ENCODE measurements at places on chromosomes 5 and 9.

DNA sequence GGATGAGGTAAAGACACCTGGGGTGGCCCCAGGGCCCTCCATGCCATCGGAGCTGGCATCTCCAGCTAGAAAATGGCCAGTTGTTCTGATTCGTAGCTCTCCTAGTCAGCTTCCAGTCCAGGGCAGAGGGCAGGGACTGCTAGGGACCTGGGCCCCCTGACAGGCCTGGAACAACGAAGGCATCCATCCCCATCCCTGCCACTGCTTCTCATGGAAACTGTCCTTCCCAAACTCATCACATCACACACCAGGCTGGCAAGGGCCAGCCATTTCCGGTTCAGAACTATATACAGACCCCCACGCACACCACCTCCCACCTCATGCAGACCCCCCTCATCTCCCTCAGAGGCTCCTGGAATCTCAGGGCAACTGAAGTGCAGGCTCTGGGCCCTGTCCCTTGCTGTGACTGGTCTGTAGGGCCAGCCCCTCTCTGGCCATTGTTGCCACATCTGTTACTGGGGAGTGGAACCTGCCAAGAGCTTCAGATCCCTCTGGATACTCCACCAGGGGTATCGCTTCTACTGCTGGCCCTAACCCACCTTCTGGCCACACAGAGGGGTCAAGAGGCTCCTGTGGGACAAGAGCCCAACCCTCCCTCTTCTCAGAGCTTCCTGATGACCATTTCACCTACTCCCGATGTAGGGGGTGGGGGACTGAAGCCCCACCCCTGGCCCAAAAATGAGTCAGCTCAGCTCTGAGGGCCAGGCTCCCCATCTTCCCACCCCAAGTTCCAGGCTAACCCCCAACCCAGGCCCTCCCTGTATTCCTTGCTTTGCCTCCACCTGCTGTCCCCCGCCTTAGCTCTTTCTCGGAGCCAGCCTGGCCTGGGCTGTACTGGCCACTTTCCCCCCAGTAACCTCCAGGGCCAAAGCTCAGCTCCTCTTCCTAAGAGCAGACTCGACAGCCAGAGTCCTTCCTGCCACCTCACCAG, 1.2 kb upstream of the MZB1 start:
- no peak for DNase-seq

GRCh38 chr5:151688436-151688835, 1.7 kb upstream of the SPARC start:
- DNase-seq, result no peak

GRCh38 chr5:97752871-97753270, 569.8 kb upstream of the RIOK2 start:
- DNase-seq, result no peak

GRCh38 chr5:106986006-106986405, 684.7 kb downstream of the EFNA5 start:
- DNase-seq, result no peak

DNA sequence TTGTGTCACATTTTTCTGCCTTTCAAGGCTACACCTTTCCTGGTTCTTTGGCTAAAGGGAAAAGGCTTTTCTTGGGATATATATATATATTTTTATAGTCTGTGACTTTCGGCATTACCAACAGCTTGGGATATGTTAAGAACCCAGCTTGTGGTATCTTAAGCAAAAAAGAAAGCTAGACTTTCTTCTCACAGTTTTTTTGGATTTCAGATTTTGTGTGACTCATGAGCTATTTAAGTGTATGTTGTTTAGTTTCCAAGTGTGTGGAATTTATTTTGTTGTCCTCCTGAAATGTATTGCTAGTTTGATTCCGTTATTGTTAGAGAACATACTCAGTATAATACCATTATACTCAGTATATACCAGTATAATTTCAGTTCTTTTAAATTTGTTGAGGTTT, 64.8 kb downstream of the ERCC6L2 start:
- DNase-seq, result no peak

- DNase-seq, result no peak
These were observed 36.4 kb downstream of the ADAMTS12 start for GRCh38 chr5:33855396-33855795.

DNA sequence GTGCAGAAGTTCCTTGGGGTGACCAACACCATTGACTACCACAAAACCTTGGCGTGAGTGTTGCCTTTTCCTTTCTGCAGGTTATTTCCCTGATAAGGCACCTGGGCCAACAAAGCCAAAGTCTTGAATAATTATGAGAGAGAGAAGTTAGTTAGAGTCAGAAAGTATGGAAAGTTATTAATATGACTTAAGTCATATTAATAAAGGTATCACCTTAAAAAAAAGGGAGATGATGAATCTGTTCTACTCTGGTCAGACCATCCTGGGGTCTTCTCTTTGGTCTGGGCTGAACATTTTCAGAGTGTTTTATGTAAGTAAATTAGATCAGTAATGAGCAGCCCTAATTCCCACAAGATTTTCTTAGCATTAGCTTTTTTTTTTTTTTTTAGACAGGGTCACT, 41.8 kb downstream of the NDST1 start:
- DNase-seq, result no peak

GRCh38 chr5:128273736-128274135, 190.2 kb downstream of the SLC12A2 start:
- no peak for DNase-seq

DNA sequence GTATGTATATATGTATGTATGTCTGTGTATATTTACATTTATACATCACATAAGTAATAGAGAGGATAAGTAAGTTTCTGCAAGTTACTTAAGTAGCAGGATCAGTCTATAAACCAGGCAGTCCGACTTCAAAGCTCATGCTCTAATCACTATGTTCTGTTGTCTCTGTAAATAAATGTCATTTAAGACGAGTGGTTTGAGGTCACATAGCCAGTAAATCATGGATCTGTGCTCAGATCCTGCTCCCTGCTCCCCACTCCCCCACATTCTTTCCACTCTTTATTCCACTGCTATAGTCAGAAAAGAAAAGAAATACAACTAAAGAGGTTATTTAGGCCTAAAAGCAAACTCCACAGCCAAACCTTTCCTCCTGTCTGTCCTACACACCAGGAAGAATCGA, 90.4 kb downstream of the SERINC5 start:
- DNase-seq, result no peak

DNA sequence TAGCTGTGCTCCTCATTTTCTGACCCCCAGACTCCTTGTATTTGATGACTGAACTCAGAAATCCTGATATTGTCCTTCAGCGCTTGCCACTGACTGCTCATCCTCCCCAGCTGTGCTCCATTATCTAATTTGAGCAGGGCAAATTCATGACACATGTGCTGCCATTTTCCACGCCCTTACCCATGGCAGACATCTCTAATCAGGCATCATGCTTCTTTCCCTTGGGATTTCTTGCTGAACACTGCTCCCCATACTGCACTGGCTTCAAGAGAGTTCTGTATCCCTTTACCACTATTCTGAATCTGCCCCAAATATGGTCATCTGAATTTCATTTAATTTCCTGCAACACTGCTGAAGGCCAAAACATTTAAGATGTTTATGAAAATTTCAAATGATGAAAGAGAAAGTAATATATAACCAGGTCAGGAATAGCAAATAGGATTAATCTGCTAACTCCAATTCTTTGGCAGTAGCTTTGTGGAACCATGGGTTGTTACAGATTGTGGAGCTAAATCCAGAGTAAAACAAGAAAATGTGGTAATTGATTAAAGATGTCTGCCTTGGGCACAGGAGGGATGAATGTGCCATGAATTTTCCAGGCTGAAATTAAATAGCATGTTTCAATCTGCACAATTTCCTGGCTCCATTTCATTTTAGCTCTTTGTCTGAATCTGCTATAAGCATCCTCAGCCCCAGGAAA, 93.6 kb downstream of the CYFIP2 start:
- no peak for DNase-seq
